Fibroblast of pulmonary artery (primary cell): ENCODE measurements at places on chromosomes 12 and 14.

GRCh38 chr12:81077686-81078441 is at the start of gene ACSS3:
ACSS3 (plus strand) TSS chr12:81078079; CDS start chr12:81078121, 42 bp downstream.
- peak; percentile 34 for DNase-seq

GRCh38 chr12:57470970-57471656 is 8.6 kb downstream of the ARHGAP9 start:
- no peak for DNase-seq

DNA sequence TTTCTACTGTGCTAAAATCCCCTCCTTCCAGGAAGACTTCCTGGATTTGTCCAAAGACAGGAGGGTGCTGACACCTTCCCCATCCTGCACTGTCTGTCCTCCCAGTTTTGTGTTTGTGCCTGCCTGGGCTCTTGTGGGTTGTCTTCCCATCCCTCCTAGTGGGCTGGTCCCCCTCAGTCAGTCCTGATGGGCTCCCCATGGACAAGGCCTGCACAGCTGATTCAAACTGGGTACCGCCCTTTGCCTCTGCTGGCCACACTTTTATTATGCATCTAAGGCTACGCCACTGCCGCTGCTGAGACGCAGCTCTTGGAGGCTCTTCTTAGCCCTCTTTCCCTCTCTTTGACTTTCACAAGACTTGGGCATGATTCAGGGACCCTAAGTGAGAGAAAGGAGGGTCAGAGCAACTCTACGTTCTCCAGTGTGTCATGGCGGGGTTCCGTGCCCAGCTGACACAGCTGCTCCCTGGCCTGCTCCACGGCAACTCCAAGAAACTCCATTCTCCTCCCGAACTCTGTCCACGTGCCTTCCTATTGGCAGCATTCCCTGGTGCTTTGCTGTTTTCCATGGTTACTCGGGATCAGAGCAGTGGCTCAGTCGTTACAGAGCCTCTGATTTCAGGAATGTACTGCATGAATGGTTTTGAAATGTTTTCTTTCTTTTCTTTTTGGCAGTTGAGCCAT is 3.8 kb upstream of the KRT85 start:
- peak; percentile 76 for DNase-seq

DNA sequence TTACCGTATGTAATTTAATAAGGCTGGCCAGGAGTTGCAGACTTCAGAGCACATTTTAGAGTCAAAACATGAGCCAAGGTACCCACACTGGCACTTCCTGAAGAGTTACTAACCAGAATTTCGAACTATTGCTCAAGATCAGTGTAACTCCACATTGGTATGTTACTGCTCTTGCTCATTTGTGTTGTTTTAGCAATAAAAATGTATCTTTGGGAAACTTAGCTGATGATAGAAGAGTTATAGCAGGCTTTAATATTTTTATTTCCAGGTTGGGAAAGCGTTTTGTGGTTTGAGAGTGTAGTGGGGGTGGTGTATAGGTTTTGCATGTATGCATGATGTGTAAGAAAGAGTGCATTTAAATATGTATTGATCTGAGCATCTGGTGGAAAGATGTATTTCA is 96.6 kb downstream of the SCN8A start:
- peak; percentile 75 for DNase-seq

- DNase-seq: no peak
These were observed 110.0 kb upstream of the CPM start for GRCh38 chr12:69042970-69043369.

- DNase-seq: peak; percentile 23
These were observed 102.4 kb downstream of the TMTC1 start for GRCh38 chr12:29681370-29681769.

GRCh38 chr12:117027251-117028086 is 71.7 kb downstream of the TESC start:
- DNase-seq: no peak

- peak; percentile 15 for DNase-seq
These were observed 41.8 kb downstream of the AKAP3 start for GRCh38 chr12:4607056-4607455.

GRCh38 chr14:77186911-77187648 is 5.5 kb downstream of the TMEM63C start:
- peak; percentile 6 for DNase-seq

GRCh38 chr14:104578321-104578720 is 1.2 kb upstream of the C14orf180 start:
- no peak for DNase-seq

DNA sequence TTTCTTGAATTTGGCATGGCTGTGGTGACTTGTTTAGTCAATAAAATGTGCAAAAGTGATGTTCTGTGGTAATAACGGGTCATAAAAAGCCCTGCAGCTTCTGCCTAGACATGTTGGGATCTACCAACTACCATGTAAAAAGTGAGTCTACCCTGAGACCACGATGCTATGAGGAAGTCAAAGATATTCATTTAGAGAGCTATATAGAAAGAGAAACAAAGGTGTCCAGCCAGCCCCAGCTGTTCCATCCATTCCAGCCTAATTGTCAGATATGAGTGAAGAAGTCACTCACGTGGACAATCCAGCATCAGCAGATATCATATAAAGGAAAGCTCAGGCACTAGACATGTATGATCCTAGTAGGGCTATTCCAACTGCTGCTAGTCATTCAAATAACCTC is 117.2 kb upstream of the SSTR1 start:
- no peak for DNase-seq

DNA sequence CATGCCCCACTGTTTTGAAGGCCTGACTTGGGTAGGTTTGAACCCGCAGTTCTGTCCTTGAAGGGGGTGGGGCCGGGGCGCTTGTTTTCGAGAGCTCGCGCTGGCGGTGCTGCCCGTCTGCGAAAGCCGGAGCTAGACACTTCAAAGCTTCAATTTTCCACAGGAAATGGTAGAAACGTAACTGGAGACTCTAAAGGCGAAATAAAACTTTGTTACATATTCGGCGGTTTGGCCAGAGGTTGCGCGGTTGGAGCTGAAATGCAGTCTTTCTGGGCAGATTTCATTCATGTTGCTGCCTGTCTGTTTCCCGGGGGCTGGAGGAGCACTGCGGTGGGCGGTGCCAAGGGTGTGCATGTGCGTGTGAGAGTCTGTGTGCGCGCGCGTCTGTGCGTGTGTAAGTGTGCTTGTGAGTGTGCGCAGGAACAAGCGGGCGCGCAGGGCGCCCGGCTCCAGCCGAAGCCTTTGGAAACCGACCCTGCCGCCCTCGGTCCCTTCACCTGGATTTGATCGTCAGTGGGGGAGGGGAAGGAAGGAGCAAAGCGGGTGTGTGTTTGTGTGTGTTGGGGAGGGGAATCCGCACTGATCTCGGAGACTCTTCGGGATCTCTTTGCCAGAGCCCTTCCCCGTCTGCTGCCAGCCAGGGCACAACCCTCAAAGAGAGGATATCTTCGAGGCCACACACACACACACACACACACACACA is 227.7 kb upstream of the CRY1 start:
- DNase-seq: peak; percentile 18

DNA sequence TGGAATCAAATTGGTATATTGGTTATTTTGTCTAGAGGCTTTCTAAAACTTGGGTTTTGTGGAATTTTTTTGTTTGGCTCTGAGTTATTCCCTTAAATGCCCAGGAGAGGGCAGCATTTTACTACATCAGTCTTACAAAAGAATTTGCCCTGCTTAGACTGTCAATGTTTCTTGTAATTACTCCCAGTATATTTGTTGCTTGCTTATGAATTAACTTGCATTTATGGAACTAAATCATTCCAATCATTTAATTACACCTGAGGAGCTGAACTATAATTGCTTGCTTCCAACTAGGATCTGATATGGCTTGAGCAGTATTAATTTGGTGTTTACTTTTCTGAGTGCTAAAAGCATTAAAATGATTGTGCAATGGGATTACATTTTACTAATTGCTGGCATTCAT is 48.7 kb downstream of the MIPOL1 start:
- peak; percentile 75 for DNase-seq

DNA sequence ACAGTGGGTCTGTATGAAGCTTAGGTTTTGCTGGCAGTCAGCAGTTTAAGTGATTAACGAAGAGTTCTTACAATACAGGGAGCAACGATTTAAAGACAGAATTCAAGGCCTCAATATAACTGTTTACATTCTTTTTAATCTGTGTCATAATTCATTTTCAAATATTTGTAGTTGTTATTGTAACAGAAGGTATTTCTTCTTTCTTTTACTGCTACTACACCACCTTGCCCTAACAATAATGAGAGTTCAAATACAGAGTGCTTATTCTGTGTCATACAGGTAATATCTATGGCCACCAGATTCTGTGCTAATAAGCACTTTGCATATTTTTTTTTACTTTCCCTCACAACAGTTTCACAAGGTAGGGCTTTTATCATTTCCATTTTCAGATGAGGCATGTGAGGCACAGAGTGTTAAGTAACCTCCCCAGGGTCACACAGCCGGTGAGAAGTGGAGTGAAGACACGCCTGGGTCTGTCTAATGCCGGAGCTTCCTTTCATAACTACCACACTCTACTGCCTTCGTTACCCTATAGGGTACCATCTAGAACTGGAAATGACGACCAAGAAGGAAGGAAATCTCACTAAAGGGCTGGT is 81.9 kb downstream of the PELI2 start:
- peak; percentile 19 for DNase-seq

GRCh38 chr14:39419272-39419671 is 13.0 kb downstream of the FBXO33 start:
- DNase-seq: no peak

DNA sequence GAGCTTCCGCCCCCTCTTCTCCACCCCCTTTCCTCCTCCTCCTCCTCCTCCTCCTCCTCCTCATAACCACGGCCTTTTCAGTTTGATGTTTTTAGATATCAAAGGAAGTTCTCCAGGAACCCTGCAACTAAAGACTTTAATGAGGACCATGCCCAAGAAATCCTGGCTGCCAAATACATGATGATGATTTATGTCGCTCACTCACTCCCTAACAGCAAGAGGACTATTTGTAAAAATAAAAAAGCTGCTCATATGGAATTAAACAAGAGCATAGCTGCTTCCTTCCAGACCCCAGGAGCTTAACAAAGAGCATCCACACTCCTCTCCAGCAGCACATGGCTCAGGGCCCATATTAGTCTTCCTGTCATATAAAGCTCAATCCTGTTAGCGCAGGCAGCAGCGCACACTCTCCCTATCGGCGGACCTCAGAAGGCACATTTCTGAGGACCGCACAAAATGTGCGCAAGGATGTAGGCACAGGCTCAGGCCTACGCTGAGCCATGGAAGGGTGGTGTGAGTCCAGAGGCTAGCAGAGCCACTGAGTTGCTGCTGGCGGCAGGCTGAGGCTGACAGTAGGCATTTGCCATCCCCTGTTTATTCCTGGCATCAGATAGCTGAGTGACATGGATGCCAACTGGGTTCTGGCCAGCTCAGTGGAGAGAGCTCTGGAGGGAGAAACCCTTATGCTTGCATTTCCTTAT is 232.8 kb downstream of the MSRB3 start:
- no peak for DNase-seq

- no peak for DNase-seq
These were observed 206.5 kb downstream of the BCAT1 start for GRCh38 chr12:24742378-24742777.

DNA sequence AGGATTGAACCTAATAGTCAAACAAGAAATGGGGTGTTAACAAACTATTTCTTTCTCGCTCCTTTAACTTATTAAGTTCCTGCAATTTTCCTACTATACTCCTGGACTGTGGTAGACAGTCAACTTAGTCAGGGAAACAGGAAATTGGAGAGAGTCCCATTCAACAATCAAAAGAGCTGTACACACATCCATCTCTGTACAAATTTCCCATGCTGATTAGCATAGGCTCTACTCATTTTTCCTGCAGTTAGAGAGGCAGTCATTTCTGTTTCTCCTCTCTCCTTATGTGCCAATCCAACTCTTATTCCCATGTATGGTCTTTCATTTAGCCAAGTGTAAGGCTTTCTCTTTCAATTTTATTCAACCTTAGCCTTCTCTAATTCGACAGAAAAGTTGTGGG is 1168.5 kb upstream of the FLRT2 start:
- DNase-seq: peak; percentile 10

GRCh38 chr14:47619392-47619791 is 56.0 kb downstream of the MDGA2 start:
- DNase-seq: no peak

GRCh38 chr14:77303417-77304156 is 17.1 kb downstream of the POMT2 start:
- peak; percentile 94 for DNase-seq

GRCh38 chr14:38291681-38292467 is 36.0 kb upstream of the CLEC14A start:
- peak; percentile 57 for DNase-seq

- DNase-seq: no peak
These were observed 172.9 kb downstream of the CACNA1C start for GRCh38 chr12:2225696-2226095.

DNA sequence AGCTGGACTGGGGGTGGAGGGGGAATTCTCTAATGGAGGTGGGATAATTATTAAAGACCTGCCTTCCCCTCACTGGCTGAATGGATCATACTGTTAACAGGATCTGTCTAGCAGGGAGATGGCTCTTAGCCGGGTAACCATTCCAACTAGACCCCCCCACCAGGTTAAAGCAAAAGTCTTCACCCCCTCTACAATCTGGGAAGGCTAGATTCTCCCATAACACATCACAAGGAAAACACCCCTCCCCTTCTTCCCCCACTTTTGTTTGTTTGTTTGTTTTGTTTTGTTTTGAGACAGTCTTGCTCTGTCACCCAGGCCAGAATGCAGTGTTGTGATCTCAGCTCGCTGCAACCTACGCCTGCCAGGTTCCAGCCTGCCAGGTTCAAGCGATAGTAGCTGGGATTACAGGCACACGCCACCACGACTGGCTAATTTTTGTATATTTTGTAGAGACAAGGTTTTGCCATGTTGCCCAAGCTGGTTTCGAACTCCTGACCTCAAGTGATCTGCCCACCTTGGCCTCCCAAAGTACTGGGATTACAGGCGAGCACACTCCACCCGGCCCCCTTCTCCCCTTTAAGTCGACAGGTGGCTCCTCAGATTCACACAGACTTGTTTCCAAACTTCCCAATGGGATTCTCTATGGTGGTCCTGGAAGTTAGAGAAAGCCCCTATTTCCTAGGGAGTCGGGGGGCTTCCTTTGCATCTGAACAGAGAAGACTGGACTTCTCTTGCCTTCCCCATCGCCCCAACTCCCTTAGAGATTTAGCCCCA is 3.5 kb upstream of the BAZ2A start:
- DNase-seq: no peak

GRCh38 chr12:8146442-8146771 is 10.4 kb upstream of the ZNF705A start:
- no peak for DNase-seq

- DNase-seq: no peak
These were observed 28.8 kb downstream of the GDF11 start for GRCh38 chr12:55771736-55772135.

GRCh38 chr14:99451234-99451633 is 29.4 kb downstream of the SETD3 start:
- DNase-seq: no peak

- peak; percentile 77 for DNase-seq
These were observed 6.1 kb upstream of the AMIGO2 start for GRCh38 chr12:47085815-47086252.

DNA sequence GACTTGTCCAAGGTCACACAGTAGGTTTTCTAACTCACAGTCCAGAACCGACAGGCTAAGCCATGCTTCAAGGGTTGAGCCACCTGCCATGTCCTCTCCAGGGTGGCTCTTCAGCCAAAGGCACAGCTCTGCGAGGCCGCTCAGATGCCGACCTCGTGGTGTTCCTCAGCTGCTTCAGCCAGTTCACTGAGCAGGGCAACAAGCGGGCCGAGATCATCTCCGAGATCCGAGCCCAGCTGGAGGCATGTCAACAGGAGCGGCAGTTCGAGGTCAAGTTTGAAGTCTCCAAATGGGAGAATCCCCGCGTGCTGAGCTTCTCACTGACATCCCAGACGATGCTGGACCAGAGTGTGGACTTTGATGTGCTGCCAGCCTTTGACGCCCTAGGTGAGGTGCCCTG is 12.7 kb upstream of the OAS2 start:
- DNase-seq: no peak
